A549 treated with RU486 at 1 μM for 4 hours (cell line): ENCODE measurements at places on chromosomes 6 and 20. TPM values are rescaled to one million over a fixed set of nuclear protein-coding genes. Genes with fewer than 3 reads are reported as not detected.

The TRIM31 gene
- 1.6 to 3.1 TPM (median 2.3 TPM) in 5 replicates for total RNA-seq

The PRL gene
- not detected in 5 replicates for total RNA-seq

The RAET1L gene
- 0.29 to 0.47 TPM (median 0.41 TPM) in 4 of 5 replicates, not detected in the other for total RNA-seq

The BPIFA1 gene
- not detected in 5 replicates for total RNA-seq

The LKAAEAR1 gene
- total RNA-seq: 0.79 to 2.0 TPM (median 1.7 TPM) in 5 replicates
